Caki2 (cell line): ENCODE measurements at places on chromosomes 4 and X. TPM values are rescaled to one million over a fixed set of nuclear protein-coding genes. Genes with fewer than 3 reads are reported as not detected.

Gene CTAG2
- not detected in 2 replicates for total RNA-seq

Gene THAP6
- 4.2 and 7.2 TPM in 2 replicates for total RNA-seq

Gene ODAM
- not detected in 2 replicates for total RNA-seq

GRCh38 chr4:136690360-136690759, 841.9 kb downstream of the PCDH18 start:
- DNase-seq = peak; percentile 73

GRCh38 chr4:17695341-17695740, 80.9 kb downstream of the MED28 start:
- DNase-seq = no peak

Gene TMEM35A
- total RNA-seq = not detected in 2 replicates

DNA sequence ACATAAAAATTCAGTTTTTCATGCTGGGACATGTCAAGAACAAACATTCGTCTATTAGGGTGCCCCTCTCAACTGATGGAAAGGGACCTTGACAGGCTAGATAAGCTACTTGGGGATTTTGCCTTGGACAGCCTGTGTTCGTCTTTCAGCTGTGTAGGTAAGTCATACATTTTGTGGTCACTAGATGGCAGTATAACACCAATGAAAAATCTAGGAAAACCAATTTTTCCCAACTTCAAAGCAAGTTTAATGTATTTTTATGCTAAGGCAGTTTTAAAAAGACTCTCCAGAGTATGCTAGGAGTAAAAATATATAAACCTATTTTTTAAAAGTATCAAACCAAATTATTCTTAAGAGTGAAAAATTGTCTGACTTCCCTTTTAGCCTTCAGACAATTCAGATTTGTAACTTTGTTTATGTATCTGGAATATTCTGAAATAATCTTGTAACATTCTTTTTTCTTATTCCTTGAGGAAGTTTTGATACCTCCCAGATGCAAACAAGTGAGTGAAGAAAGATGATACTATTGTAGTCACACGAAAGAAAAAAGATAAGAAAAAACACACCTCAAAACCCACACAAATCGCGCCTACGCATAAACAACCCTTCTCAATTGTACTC, 158.3 kb downstream of the CPE start:
- peak; percentile 27 for DNase-seq

Gene TMEM150C
- total RNA-seq = 0.14 and 0.20 TPM in 2 replicates
